ENCODE measurements at places on chromosomes 11 and 22. TPM values are rescaled to one million over a fixed set of nuclear protein-coding genes. Genes with fewer than 3 reads are reported as not detected.

GRCh38 chr11:15171956-15172355, 57.2 kb downstream of the INSC start:
- no peak for DNase-seq

GRCh38 chr11:102177126-102177525, 66.9 kb downstream of the YAP1 start:
- no peak for DNase-seq

- DNase-seq = no peak
These were observed 12.4 kb downstream of the TENM4 start for GRCh38 chr11:79428406-79428805.

Gene BARX2
- 0.62 TPM for polyA plus RNA-seq

Gene SCO2
- polyA plus RNA-seq = 7.6 TPM

Gene CHRM1
- 0.40 TPM for polyA plus RNA-seq
